ENCODE measurements at places on chromosomes 5 and 9. TPM values are rescaled to one million over a fixed set of nuclear protein-coding genes. Genes with fewer than 3 reads are reported as not detected.

ZMYND19 gene
- total RNA-seq = 46.8 TPM

PCDHAC2 gene
- total RNA-seq = not detected

LHX3 gene
- total RNA-seq = not detected

CCL28 gene
- total RNA-seq = 0.11 TPM

NFIB gene
- total RNA-seq = 10.9 TPM

COX7C gene
- 442 TPM for total RNA-seq

HSPA4 gene
- 161 TPM for total RNA-seq

Data from HT1080 (cell line).